ENCODE measurements at places on chromosomes 1 and 21.

GRCh38 chr1:2451741-2452140, 24.3 kb upstream of the PLCH2 start:
- no peak for DNase-seq

DNA sequence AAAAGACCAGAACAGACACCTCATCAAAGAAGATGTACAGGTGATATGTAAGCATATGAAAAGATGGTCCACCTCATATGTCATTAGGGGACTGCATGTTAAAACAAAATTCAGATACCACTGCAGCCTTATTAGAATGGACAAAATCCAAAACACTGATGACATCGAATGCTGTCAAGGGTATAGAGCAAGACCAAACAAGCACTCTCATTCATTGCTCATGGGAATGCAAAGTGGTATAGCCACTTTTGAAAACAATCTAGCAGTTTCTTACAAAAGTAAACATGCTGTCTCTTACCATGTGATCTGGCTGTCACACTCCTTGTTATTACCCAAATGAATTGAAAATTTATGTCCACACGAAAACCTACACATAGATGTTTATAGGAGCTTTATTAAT, 426.6 kb upstream of the ESRRG start:
- DNase-seq, result no peak

GRCh38 chr1:152735648-152736047, 22.2 kb upstream of the KPRP start:
- DNase-seq, result no peak

DNA sequence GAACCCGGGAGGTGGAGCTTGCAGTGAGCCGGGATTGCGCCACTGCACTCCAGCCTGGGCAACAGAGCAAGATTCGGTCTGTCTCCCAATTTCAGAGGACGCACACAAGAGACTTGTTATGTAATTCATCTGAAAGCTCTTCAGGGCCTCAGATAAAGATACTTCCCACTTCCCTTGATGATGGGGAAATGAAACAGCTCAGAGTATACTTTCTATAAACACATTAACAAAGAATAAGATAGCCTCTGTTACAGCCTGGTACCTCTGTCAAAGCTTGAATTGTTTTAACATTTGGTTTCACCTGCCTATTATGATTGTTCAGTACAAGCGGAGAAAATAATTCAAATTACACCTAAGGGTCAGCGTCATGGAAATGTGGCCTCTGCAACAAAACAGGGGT, 622.9 kb upstream of the ADGRL4 start:
- DNase-seq, result no peak

- DNase-seq, result no peak
These were observed 19.1 kb downstream of the OPTC start for GRCh38 chr1:203512848-203513584.

GRCh38 chr1:162690672-162691434, 58.6 kb downstream of the DDR2 start:
- DNase-seq, result peak; percentile 44

- no peak for DNase-seq
These were observed 5.7 kb downstream of the AHCYL1 start for GRCh38 chr1:109990302-109990653.

DNA sequence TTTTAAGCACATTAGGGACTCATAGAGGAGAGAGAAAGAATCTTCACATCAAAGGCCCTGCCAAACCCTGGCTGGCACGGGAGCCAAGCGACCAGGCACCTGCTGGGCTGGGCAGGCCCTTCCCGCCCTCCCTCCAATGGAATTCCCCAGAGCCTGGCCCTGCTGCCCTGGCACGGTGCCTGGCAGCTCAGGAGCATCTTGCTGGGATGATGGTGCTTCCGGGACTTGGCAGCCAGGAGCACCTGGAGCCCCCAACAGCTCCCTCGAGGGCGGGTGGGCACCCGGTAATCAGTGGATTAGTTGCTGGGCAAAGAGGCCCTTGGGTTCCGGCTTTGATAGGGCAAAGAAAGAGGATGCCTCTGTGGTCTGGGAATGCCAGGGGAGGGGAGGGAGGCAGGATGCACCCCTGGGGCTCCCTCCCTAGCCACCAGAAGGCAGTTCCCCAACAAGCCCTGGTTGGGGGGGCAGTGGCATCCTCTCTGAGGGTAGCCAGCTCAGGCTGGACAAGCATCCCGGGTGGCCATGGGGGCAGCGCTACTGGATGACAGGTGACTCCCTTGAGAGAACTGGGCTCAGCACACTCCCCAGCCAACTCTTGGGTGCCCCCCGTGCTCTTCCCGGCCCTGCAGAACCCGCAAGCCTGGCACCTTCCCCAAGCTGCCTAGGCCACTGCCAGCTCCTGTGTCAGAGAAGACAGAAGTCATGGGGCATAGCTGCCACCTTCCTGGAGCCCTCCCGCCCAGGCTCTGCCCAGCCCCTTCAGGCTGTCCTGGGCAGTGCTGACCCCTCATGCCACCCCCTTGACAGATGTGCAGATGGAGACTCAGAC, 26.4 kb downstream of the KRTAP10-1 start:
- peak; percentile 72 for DNase-seq

- DNase-seq, result no peak
These were observed 92.8 kb downstream of the ITPKB start for GRCh38 chr1:226646026-226646869.

DNA sequence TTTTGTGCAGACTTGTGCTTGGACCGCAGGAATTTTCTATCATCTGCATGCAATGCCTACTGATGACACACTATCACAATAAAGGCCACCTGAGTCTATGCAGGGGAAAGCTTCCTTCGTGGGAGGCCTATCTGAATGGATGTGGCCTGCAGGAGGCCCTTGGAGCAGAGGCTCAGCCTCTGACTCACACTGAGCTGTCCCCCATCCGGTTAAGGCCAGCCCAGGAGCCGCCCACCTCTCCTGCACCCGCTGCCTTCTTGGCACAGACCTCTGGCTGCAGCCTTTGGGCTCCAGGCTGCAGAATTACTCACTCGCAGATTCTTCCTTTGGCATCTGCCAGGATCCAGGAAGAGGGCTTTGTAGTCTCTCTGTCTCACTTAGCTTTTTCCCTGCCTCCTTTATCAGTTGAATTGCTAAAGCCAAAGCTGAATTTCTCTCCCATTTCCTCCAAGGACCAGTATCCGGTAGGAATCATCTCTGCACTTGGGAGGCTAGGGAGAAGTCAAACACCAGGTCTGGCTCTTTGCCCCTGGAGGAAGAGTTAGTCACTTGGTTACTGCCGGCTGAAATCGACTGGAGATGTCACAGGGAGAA, 65.1 kb upstream of the JUN start:
- DNase-seq, result no peak

- peak; percentile 41 for DNase-seq
These were observed 5.8 kb downstream of the C21orf58 start for GRCh38 chr21:46317710-46318463.

- no peak for DNase-seq
These were observed 35.1 kb upstream of the IFNGR2 start for GRCh38 chr21:33368124-33368523.

DNA sequence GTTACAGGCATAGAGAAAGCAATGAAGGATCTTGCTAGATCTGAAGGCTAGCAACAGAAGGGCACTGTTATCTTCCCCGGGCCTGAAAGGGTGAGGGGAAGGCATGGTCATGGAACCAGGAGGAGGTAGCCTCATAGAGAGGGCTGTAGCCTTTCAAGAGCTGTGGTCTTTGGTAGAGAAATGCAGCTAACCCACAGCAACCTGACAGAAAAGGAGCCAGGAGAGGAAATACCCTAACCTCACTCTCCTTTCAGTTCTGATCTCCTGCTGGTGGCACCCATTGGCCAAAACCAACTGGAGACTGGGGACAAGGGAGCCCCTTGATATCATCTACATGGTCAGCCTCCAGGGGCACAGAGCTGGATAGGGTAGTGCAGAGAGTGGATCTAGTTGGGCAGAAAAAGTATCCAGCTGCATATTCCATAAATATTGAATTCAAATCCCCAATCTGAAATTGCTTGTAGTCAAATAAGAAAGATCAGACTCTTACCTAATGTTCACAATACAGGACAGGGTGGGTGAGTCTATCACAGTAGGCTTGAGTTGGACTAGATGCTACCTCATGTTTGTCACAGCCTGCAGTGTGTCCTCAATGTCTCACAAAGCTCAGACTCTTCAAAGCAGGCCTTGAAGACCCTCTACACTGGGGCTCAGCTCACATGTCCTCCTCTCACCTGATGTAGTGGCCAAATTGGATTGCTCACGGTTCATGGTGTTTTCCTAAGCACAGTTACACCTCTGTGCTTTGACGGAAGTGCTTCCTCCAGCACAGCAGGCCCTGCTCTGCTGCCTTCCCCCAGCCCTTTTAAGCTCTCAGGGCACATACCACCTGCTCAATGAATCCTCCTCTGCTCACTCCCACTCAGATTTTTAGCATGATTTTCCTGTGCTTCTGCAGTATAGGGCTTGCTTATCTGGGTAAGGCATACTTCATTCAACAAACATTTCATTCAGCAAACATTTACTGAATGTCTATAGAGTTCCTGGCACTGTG, 74.1 kb upstream of the JUN start:
- no peak for DNase-seq

DNA sequence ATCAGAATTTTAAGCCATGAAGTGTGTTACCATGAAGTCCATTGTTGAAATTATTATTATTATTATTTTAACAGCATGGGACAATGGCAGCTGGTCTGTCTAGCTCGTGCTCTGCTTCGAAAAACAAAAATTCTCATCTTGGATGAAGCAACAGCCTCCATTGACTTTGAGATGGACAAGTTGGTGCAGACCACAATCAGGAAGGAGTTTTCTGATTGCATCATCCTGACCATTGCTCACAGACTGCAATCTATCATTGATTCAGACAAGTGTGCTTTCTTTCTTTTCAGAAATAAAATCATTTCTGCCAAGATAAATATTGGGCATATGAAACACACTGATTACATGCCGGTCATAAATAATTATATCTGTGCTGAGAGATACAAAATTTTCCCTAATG, 21.0 kb downstream of the HSPA13 start:
- DNase-seq, result no peak

DNA sequence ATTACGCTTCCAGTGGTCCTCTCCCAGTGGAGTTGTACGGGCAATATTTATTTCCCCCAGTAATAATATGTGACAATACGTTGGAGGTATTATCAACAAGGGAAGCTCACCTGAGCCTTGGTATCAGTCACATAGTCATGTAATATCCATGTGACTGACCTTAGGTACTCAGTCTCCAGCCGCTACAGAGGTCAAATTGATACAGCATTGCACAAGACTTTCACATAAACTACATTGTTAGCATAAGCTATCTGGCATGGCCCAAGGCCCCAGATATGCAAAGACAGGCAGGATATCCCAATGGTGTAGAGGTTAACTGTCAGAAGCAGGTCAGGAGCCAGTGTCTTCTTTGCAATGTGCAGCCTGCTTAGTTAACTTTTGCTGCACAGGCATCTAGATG, 15.3 kb upstream of the CHIT1 start:
- no peak for DNase-seq

DNA sequence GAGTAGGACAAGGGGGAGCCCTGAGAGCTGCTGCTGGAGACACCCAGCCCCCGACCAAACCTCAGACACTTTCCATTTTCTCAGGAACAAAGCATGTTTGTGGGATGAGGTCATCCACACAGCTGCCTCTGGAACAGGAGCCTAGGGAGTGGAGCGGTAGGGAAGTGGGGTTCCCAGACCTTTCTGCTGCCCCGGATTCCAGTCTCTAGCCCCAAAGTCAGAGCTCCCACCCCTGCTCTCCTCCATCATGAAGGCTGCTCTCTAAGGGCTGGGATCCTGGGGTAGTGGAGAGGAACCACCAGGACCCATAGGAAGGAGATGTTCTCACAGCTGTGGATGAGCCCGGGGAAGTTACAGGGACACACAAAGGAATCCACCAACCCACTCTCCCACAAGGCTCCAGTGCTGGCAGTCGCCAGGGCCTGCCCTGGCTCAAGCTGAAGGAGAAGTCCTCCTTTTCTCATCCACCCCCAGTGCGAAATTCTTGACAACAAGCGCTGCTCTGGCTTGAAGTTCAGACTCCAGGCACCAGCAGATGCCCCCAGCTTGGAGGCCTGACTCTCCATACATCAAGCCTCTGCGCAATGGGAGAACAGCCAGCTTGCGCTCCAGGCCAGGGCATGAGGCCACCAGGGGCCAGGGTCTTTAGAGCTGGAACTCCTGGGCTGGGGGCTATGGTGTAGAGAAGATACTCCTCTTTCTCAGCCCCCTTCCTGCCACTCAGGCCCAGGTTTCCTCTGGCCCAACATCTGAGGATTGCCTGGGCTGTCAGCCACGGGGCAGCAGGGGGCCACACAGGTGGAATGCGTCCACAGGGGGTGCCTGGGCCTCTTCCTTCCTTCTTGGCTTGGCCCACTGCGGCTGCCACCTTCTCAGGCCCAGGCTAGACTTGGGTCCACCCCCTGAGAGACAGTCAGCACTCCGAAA, 4.5 kb downstream of the FHL3 start:
- DNase-seq, result no peak

All from DMS79 treated with DMSO at 0.1 percent for 48 hours (cell line).